Effector CD8-positive, alpha-beta T cell (primary cell): ENCODE measurements at places on chromosomes 7 and 10.

- no peak for DNase-seq
Observed at GRCh38 chr10:83089335-83089734, 1050.0 kb upstream of the GHITM start.

DNA sequence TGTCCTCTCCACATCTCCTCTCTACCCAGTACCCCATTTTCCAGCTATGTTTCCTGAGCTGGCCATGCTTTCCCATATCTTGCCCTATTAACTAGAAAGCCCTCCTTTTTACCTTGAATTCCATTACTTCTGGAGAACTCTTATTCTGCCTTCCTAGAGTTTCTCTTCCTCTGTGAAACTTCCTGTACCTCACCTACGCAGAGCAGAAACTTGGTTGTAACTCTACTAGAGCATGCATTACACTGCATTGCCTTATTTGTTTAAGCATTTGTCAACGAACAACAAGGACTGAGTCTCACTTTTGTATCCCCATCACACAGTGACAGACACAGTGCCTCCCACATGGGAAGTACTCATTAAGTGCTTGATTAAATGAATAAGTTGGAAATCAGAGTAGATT, 36.4 kb downstream of the VCL start:
- DNase-seq = no peak

GRCh38 chr7:20839196-20839735, 52.6 kb upstream of the SP8 start:
- no peak for DNase-seq

GRCh38 chr7:33837356-33837851, 67.9 kb upstream of the BMPER start:
- no peak for DNase-seq

GRCh38 chr7:101108961-101109360, 17.9 kb upstream of the SERPINE1 start:
- no peak for DNase-seq
